ENCODE measurements at places on chromosomes 7 and 10.

- no peak for DNase-seq
Measured at GRCh38 chr7:106965108-106965507, 79.4 kb upstream of the PRKAR2B start.

- no peak for DNase-seq
Measured at GRCh38 chr7:27547401-27547800, 115.3 kb downstream of the HIBADH start.

DNA sequence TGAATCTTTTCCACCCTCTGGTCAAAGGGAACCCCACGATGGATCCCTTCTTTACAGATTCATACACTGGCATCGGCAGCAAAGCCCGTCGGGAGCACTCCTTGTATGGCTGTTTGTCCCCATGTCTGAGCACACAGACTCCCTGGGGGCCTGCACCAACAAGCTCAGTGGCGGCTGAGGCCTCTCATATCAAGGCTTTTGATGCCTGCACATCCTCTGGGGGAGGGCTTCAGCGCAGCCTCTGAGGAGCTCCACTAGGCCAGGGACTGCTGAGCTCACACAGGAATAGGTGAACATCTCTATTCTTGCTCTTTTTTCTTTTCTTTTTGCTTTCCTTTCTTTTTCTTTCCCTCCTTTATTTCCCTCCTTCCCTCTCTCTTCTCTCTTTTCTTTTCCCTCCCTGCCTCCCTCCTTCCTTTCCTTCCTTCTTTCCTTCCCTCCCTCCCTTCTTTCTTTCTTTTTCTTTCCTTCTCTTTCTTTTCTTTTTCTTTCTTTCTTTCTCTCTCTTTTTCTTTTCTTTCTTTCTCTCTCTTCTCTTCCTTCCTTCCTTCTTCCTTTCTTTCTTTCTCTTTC lies 174.6 kb downstream of the CCDC3 start:
- no peak for DNase-seq

DNA sequence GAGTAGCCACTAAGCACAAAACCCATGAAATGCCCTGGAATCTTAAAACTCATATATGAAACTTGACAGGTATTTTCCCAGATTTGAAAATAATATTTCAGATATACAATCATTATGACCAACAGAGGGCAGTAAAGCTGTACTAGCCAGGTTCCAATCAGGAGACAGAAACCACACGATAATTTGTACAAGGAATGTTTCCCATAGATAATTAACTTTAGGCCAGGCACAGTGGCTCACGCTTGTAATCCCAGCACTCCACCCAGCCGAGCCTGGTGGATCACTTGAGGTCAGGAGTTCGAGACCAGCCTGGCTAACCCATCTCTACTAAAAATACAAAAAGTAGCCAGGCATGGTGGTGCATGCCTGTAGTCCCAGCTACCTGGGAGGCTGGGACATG lies 31.0 kb upstream of the NUB1 start:
- no peak for DNase-seq

DNA sequence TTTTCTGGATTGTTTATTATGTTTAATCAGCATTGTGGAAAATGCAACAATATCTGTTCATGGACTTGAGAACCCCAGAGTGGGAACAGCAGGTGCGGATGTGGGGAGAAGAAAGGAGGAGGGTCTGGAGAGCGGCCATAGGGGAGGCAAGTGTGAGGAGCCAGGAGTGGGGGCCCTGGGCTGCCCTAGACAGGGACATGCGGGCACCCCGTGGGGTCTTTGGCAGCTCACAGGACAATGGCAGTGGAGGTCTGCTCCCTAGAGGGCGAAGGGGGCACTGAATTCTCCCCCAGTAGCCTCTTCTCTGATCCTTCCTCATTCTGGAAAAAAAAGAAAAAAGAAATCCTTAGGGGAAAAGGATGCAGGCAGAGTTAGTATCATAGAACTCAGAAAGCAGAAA lies 8.9 kb downstream of the TMEM176B start:
- DNase-seq, result no peak

DNA sequence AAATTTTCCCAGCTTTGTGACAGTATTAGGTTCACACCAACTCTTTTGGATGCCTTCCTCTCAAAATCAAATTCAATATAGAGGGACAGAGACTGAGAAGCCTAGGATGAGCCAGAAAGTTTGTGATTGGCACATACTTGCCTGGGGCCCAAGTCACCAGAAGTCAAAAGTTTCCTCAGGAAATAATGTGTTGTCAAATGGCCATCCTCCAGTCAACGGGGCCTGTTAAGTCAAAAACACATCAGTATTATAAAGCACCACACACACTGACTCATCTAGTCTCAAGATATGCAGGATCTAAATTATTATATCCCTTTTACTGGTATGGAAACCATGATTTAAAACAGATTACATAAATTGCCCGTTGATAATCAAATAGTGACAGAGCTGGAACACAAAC lies 158.1 kb downstream of the AHR start:
- no peak for DNase-seq

GRCh38 chr10:61910226-61910805 lies 8.8 kb downstream of the ARID5B start:
- DNase-seq, result no peak

DNA sequence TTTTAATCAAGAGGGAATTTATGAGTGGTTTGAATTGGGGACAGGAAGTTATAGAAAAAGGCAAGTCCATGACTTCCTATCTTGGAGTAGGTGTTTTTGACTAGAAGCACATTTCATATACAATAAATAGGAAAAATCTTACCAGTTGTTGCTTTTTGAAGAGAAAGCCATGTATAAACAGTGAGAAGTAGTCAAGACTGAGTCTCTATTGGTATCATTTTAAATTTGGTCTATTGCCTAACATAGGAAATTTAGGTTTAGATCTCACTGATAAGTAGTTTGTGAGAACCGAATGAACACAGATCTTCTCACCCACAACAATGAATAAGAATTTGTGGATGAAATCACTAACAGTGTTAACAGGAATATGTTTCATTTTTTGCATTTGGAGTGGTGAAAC lies 387.2 kb downstream of the BBS9 start:
- DNase-seq, result no peak

GRCh38 chr10:112526139-112526538 lies 79.1 kb downstream of the VTI1A start:
- DNase-seq, result no peak

GRCh38 chr7:35314354-35314753 lies 60.5 kb upstream of the TBX20 start:
- no peak for DNase-seq

GRCh38 chr7:117562759-117563158 lies 82.9 kb downstream of the CFTR start:
- no peak for DNase-seq

GRCh38 chr10:34514290-34514689 lies 300.8 kb downstream of the PARD3 start:
- DNase-seq, result no peak

GRCh38 chr7:38245409-38245977 lies 27.9 kb downstream of the TARP start:
- no peak for DNase-seq
